ENCODE measurements at places on chromosomes 1 and 21.

- no peak for DNase-seq
Measured at GRCh38 chr21:42744520-42745445, 91.4 kb downstream of the PDE9A start.

- DNase-seq = no peak
Measured at GRCh38 chr1:119032986-119033385, 44.8 kb upstream of the TBX15 start.

- DNase-seq = no peak
Measured at GRCh38 chr1:3714284-3714741, 37.9 kb upstream of the CCDC27 start.

DNA sequence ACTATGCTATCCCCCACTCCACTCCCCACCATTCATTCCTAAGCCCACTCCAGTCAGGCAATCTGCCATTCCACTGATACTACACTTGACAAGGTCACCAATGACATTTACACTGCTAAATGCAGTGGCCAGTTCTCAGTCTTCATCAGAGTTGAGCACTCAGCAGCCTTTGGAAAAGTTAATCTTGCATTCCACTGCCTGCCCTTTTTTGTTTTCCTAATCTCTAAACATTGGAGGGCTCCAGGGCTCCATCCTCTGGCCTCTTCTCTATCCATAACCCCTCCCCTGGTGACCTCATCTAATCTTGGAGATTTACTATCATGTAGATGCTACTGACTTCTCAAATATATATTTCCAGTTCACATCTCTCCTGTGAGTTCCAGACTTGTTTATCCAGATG, 70.9 kb upstream of the S1PR1 start:
- no peak for DNase-seq
